ENCODE measurements at places on chromosomes 3 and 15.

DNA sequence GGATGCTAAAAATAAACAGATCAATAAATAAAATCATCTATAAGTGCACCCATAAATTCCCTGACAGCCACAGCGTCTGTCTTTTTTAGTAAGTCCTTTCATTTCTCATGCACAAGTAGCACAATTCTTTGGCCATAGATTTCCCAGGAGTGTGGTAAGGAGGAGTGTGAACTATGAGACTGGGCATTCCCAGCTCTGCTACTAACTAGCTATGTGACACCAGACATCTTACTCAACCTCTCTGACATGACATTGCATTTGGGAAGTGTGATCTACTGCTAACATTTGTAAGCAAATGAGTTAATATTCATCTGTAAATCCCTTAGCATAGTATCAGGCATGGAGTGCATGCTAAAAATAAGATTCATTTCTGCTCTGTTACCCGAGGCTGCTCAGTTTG, 301.7 kb downstream of the NTRK3 start:
- no peak for DNase-seq

DNA sequence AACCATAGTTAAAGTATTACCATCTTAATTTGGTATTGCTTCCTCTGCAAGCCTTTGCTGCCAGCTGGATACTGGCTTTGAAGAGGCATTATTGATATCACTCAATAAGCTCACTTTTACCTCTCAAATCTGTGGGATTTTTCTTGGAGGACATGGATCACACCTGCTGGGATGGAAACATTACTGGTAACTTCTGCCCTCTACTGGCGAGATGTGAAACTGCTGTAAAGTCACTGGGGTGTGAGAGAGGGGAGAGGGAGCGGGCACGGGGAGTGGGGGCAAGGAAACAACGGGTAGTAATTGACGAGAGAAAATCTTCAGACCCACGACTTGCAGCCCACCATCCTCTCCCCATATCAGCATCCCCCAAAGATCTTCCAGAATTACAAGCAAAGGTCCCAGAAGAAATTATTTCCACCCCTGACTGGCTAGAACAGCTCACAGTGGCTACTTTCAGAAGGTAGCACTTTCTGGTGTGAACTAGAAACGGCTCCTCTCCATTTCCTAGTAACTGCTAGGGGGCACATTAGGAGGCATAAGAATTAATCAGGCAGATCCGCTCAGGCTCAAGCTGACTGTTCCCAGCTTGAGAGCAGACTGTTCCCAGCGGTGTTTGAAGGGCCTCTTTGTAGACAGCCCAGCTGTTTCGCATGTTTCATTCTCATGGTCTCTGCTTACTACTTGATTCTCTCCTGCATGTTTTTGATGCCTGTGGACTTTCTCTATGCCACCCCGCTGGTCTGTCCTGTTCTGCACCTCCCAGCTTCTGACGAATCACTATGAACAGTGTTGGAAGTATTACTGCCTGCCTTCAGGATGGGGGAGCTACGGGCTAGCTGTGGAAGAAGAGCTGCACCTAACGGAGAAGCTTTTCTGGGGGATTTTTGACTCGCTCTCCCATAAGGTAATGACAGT, 230.4 kb upstream of the CHRM5 start:
- no peak for DNase-seq

DNA sequence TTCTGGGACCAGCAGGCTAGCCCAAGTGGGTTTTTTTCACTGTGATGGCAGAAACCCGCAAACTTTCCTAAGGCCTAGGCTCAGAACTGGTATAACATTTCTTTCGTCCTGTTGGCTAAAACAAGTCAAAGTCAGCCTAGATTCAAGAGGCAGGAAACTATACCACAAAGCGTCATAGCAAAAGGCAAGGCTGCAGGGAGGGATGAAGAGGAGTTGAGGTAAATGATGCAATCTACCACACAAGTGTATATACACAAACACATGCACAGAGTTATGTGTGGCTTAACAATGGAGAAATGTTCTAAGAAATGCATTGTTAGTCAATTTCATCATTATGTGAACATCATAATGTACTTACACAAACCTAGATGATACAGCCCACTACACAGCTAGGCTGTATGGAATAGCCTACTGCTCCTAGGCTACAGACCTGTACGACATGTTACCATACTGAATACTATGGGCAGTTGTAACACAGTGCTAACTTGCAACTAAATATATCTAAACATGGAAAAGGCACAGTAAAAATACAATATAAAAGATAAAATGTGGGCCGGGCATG, 225.6 kb downstream of the TBL1XR1 start:
- DNase-seq, result no peak

DNA sequence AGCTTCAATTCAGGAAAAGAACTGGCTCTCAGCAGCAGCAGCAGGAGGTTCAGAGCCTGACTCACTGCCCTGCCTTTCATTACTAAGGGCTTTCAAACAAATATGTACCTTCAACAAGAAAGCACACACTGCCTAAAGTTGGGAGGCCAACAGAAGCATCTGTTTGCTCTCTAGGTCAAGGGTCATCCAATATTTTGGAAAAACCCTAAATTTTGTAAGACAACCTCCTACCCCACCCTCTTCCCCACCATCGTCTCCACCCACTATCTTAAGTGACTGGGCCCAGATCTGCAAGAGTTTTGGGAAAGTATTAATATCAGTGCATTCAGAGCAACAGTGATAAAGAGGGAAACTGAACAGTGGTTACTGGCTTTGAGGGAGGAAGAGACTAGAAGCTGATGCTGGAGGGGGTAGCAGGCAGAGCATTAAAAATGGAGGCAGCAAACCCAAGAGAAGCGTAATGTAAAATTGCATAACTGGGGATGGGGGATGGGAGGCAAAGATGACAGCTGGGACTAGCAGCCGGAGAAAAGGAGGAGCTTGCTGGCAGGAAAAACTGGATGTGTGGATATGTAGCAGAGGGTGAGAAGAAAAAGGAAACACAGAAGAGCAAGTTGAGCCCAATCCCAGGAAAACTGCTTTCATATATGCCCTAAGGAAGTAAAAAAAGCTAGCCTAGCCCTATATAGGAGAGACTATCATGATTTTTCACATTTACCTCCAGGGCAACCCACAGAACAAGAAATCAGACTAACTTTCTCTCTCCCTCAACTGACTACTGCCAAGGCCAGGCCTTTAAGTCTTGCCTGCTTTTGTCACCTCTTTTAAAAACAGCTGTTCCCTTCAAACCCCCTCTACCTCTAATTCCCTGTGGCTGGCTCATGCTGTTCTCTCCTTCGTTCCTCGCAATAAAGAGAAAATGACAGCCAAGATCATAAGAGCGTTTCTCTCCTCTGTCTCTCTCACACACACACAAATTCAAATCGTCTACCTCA, 31.4 kb downstream of the NPTN start:
- DNase-seq, result no peak

DNA sequence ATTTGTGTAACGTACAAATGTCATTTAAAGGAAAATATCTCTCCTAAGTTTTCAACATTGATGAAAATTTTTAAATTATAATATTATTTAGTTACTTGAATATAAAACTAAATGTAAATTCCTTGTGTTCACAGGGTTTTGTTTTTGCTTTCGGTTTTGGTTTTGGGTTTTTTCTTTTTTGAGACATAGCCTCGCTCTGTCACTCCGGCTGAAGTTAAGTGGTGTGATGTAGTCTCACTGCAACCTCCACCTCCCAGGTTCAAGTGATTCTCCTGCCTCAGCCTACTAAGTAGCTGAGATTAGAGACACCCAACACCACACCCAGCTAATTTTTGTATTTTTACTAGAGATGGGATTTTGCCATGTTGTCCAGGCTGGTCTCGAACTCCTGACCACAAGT, 79.3 kb upstream of the TCF12 start:
- DNase-seq, result no peak

- DNase-seq, result peak; percentile 14
These were observed 1.5 kb downstream of the MEGF11 start for GRCh38 chr15:66251790-66252684.

DNA sequence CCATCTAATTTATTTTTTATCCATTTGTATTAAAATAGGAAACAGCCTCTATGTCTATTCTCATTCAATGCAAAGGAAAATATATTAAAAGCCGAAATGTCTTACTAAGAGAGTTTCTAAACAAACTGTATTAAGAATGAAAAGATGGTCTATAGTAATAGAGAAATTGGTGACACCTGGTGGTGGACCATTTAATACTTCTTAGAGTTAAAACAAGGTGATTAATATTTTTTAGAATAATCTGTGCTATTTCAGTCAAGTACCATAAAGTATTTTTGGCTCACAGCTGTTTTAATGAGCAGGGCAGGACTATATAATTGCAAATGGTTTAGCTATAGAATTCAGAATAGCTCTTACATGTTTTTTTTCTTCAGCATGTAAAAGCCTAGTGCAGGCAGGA, 55.7 kb downstream of the SYNPR start:
- DNase-seq, result no peak

DNA sequence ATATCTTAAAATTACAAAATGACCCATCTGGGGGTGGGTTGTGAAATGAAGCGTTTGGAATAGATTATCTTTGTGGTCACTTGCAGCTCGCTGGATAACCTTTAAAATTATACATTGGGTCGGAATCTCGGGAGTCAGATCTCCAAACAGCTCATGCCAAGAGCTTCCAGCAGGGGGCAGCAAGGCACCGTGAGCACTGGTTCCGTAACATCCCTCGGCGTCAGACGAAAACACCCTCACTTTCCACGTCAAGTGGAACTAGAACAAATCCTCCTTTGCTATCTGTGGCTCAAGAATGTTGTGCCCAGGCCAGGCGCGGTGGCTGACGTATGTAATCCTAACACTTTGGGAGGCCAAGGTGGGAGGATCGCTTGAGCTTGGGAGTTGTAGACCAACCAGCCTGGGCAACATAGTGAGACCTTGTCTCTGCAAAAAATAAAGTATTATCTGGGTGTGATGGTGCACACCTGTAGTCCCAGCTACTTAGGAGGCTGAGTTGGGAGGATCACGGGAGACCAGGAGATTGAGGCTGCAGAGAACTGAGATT, 31.1 kb downstream of the UMPS start:
- DNase-seq, result peak; percentile 59

DNA sequence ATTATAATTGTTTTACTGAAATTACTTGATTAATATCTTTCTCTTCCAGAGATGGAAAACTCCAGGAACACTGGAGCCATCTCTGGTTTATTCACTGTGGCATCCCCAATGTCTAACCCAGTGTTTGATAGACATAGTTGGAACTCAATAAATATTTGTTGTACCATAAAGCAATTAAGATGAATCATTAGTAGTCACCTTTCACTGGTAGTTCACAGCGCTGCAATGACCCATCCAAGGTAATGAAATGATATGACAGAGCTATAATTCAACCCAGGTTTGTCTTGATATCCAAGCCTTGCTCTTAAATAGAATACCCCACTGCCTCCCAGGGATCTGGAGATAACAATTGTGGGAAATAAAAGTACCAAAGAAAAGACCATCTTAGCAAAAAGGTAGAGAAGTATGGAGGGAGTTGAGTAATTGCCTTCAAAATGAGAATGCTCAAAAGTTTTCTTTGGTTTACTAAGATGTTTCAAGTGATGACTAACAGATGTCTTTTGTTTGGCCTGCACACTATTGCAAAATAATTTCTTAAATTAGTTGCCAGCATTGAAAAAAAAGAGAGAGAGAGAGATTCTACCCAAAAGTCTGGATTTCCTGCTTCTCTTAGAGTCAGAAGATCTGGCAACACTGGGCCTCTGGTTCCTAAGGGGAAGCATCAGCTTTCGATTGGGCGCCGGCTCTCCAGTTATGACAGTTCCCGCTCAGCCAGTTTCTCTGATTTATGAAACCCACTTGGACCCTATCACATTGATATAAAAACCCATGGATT, 348.5 kb downstream of the ERC2 start:
- no peak for DNase-seq

DNA sequence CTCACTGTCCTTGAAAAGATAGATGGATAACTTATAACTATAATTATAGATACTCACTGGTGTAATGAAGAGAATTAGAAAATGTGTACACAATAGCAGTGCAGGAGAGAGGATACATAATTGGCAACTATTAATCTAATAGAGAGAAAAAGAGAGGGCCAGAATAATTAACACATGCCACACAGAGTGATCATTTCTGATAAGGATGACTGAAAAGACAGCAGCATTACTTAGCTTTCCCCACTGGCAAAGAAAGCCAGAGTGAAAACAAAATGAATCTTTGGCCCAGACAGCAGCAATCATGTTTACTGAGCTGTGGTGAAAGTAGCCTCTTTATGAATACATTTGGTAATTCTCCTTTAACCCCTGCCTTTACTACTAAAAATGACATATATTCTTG, 493.3 kb upstream of the ROBO1 start:
- DNase-seq, result no peak

DNA sequence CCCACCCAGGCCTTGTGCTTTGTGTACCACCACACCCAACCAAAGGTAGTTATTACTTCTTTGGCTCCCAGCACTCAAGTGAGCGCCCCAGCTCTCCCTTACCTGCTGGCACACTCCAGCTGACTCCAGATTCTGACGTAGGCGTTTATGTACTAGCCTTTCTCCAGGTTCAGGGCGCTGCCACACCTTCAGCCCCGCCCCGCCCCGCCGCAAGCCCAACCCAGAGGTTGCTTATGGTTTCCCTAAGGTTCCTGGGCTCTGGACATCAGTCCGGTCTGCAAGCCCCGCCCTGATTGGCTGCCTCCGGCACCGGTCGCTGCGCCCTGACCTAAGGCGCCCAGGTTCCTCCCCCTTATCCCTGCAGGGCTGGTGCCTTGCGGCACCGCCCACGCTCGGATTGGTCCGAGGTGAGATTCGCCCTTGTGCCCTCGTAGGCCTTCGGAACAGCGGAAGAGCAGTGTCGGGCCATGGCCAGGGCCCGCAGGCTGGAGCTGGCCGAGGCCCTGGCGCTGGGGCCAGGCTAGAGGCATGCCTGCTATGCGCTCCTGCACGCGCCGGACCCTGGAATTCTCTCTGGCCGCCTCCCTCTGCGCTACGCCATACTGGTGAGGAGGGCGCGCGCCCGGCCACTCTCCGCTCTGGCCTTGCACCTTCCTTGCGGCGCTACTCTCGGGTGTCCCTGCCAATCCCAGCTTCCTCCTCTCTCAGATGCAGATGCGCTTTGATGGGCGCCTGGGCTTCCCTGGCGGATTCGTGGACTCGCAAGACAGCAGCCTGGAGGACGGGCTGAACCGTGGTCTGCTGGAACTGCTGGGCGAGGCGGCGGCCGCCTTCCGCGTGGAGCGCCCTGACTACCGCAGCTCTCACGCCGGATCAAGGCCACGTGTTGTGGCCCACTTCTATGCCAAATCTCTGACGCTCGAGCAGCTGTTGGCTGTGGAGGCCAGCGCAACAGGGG, 19.8 kb upstream of the NUDT16 start:
- no peak for DNase-seq

- DNase-seq, result no peak
These were observed 52.9 kb downstream of the BSN start for GRCh38 chr3:49607105-49607591.

All from effector CD8-positive, alpha-beta T cell (primary cell).